ENCODE measurements at places on chromosomes 2 and 18. TPM values are rescaled to one million over a fixed set of nuclear protein-coding genes. Genes with fewer than 3 reads are reported as not detected.
A peak's percentile ranks its signal among the peaks of the same experiment; 100 is the strongest.

Gene FAM161A
- 2.6 TPM for total RNA-seq

DNA sequence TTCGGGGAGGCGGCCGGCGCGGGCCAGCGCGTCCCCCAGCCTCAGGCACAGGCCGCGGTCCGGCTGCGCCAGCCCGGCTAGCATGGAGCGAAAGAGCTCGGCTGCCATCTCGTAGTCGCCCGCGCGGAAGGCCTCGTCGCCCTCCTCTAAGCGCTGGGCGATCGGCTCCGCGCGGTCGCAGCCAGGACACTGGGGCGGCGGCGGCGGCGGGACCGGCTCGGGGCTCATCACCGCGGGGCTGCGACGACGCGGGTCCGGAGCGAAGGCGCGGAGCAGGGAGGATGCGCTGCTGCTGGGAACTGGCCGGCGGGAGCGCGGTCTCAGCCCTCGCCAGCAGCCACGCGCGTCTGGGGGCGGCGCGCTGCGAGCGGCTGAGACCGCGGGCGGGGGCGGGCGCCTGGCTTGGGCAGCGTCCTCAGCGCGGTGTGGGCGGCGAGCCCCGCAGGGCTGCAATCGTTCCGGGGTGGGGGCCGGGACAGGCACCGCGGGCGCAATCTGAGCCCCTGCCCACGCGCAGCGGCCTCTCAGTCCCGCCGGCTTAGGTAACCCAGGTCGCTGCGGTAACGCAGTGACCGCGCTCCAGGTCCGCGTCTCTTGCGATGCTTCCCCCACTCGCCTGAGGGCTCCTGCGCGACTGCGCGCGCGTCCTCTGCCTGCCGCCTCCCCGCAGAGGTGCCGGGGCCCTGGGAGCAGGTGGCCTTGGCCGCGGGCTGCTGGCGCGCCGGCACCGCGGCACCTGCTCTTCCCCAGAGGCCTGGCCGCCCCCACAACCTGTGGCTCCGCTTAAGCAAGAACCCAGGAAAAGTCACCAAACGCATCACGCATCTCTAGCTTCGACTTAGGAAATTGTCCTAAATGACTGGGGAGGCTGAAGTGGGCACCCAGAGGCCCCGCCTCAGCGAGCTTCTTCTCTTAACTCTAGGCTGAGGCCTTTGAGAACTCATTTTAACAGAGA, at the start of gene LONRF2:
LONRF2 (minus strand) TSS at position 636 of the 955 bp plus-strand sequence; CDS start at position 228, 408 bp downstream.
- peak; percentile 38 for DNase-seq

GRCh38 chr18:50578030-50578429, 18.1 kb downstream of the MAPK4 start:
- no peak for DNase-seq

- no peak for DNase-seq
Observed at GRCh38 chr2:167965907-167966761, 281.3 kb downstream of the STK39 start.

Gene TSHZ1
- total RNA-seq = 4.3 TPM

DNA sequence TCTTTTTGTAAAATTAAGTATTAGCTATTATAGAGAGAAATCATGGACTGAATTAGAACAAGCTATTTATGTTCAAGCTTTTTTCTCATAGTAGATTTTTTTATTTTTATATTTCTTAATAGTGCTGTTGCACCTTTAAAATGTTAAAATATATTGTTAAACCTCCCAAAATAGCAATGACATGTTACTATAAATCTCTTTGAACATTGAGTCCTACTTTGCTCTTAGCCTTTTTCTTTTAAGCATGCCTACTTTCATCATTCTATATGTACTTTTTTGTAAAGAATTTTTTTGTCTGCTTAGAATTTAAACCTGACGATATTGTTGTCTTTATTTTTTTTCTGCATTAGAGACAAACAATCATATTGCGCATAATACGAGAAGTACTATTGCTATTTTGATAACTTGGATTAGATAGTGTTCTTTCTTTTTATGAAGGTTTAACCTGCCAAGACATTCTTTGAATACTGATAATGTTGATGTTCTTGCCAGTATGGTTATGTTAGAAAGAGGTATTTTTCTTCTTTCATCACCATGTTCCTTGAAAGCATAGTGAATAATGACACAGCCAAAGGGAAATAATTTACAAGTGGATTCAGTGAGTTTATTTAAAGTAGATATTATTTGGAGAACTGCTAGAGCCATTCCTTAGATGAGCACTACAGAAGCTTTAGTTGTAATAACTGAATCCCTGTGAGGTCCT, 40.6 kb downstream of the PMS1 start:
- peak; percentile 44 for DNase-seq

DNA sequence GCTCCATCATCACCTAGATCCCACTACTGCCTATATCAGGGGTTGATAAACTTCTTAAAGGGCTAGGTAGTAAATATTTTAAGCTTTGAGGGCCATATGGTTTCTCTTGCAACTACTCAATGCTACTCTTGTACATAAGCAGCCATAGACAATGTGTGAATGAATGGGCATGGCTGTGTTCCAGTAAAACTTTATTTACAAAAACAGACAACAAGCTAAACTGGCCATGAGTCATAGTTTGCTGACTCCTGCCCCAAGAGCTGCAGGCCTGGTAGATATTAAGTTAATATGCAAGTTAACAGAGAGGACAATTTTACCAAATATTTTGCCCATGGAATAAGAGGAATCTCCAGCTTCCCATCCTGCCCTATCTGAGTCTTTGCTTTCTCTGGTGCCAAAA, 29.8 kb upstream of the MYO3B start:
- no peak for DNase-seq

GRCh38 chr2:149075105-149075504, 36.6 kb downstream of the LYPD6B start:
- no peak for DNase-seq

- no peak for DNase-seq
Observed at GRCh38 chr2:20467789-20468548, 21.1 kb downstream of the RHOB start.

DNA sequence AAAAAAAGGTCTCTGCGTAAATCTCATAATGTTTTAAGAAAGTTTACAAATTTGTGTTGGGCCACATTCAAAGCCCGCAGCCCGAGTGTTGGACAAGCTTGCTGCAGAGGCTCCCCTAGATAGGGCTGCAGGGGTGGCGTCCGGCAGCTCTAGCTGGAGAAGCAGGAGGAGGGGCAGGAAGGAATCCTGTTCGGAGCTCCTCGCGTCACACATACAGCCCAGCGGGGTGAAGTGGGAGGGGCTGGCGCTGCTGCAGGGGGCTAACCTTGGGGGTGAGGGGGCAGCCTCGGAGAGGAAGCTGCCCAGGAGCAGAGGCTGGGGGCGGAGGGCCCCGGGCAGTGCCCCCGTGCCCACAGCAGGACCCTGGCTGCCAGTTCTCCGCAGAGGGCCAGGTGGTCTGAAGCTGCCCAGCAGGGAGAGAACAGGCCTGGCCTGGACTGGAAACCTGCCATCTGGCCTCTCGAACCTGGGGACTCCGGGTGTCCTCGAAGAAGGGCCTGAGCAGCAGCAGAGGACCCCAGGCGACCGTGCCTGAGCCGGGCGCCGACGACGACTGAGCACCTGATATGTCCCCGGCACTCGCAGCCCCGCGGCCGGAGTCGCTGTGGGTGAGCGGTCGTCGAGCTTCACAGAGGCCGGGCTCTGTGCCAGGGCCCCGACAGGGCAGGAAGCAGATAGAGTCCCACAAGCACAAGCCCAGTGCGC, 2.6 kb upstream of the GPR35 start:
- peak; percentile 14 for DNase-seq

- no peak for DNase-seq
Observed at GRCh38 chr18:65093346-65093745, 657.5 kb upstream of the CDH7 start.

Gene SERPINB12
- not detected for total RNA-seq

- DNase-seq = no peak
Observed at GRCh38 chr2:130836501-130837174, at the start of gene ARHGEF4. Gene ARHGEF4 (plus strand): TSS chr2:130836914. CDS start chr2:130836954, 40 bp downstream.

DNA sequence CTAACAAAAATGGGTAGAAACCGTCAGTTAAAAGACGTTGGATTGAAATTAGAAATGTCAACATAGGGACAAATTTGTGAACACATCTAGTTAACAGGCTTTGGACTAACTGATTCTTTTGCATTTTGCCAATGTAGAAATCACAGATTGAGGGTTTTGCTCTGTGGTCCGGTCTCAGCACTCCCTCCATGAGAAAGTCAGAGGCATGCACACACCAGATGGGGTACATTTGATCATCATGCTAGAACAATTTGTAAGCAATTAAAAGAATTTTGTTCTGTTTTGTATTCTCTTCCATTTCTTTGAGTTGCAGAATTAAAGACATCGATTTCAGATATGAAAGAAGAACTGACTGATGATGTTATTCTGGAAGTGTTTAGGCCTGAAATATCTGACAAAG, 179.1 kb upstream of the CCDC68 start:
- no peak for DNase-seq

DNA sequence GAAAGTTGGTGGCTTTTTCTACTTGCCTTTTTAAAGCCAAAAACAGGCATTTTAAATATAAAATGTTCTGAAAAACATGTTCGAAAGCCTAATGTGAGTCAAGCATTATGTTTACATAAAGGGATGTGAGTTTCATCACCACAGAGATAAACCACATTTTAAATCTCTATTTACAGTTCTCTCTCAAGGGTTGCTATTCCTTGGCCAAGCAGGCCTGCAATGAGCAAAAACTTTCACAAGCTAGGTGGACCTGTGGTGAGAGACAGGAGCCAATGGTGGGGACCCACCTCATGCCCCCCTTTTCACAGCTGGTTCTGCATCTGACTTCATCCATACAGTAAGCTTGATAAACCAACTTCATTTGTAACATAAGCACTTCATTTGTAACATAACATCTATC, 65.1 kb downstream of the CUL3 start:
- peak; percentile 81 for DNase-seq

Gene ST3GAL5
- 10.9 TPM for total RNA-seq

- DNase-seq = no peak
Observed at GRCh38 chr2:112693596-112693995, 27.2 kb upstream of the NT5DC4 start.

GRCh38 chr2:111041398-111042202, 79.1 kb upstream of the BCL2L11 start:
- no peak for DNase-seq

DNA sequence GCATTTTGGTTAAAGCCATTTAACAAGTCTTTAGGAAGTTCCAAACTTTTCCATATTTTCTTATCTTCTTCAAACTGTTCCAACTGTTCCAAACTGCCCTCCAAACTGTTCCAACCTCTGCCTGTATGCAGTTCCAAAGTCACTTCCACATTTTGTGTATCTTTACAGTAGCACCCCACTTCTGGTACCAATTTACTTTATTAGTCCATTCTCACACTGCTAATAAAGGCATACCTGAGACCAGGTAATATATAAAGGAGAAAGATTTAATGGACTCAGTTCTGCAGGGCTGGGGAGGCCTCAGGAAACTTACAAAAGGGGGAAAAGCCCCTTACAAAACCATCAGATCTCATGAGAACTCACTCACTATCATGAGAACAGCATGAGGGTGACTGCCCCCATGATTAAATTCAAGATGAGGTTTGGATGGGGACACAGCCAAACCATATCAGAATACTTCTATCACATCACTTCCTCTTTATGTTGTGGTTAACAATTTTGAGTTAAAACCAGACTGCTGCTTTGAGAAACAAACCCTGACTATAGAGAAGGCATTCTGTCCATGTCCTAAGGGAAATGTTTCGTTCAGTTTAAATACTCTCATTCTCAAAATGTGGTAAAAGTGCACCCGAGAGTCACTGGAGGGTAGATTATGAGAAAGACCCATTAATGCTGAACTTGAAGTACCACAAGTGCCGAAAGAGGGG, 11.0 kb downstream of the IL18R1 start:
- DNase-seq = no peak

GRCh38 chr2:36756438-36756837, 59.9 kb downstream of the VIT start:
- DNase-seq = no peak

Gene SERPINB13
- not detected for total RNA-seq

DNA sequence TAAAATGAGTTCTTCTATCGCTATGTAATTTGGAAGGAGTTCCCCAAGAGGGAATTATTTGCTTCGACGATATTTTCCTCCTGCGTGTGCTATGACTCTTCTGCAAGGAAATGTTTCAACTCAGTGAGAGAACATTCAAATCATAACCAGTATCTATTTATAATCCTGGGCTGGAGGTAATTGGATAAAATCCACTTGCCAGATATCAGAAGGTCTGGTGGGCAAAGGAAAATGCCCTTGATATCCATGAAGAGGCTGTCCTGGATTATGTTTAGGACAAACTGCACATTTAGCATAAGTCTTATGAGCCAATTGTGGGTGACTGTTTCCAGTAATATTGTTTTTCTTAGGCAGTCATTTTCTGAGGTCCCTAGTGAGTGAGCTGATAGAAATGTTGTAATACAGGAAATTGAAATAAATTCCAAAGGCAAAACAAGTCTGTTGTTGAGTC, 17.7 kb downstream of the RPIA start:
- peak; percentile 25 for DNase-seq

Gene CYS1
- 5.1 TPM for total RNA-seq

DNA sequence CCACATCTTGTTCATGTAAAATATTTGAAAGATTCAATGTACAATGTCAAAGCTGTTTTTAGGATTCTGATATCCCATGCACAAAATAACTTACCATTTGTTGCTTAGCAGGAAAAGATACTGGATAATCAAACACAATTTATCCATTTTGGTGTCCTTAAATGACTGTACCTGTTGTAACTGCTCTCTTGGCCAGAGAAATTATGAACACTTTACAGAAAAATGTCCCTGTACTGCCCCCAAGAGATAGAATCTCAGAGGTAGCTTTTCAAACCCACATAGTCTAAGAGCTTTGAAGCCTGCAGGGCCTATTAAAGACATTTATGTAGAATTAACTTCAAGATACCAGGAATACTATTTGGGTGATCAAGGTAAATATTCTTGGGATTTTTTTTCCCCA, 12.2 kb upstream of the ME2 start:
- DNase-seq = peak; percentile 12

Gene RAX
- not detected for total RNA-seq

- DNase-seq = no peak
Observed at GRCh38 chr2:25312958-25313710, 28.6 kb downstream of the DNMT3A start.

GRCh38 chr2:17257189-17257909, 260.9 kb downstream of the RAD51AP2 start:
- DNase-seq = peak; percentile 72

DNA sequence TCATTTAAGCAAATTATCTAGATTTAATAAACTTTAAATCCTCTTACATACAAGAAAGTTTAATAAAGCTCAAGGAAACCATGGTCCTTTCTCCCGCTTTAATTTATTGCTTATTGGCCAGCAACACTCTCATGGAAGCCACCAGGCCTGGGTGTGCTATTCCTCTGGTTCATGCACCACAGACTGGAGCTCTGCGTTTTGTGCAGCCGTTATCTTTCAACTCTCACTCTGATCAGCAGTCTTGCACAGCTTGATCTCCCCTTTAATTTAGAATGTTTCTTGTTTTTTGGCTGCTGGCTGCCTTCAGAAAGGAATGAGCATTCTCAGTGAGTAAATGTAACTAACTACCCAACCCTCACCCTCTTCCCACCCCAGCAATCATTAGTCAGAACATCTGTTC, 318.7 kb downstream of the MEIS1 start:
- no peak for DNase-seq

GRCh38 chr18:66819235-66819634, 215.3 kb upstream of the CDH19 start:
- DNase-seq = no peak

Gene TXNL4A
- 21.1 TPM for total RNA-seq

Gene AQP4
- total RNA-seq = not detected

Gene RAB17
- total RNA-seq = 0.26 TPM

Gene ARHGAP25
- 5.8 TPM for total RNA-seq
